Osteoblast (primary cell): ENCODE measurements at places on chromosomes 7 and 10. TPM values are rescaled to one million over a fixed set of nuclear protein-coding genes. Genes with fewer than 3 reads are reported as not detected.

CPN1 gene
- not detected in 2 replicates for total RNA-seq

GRCh38 chr7:12738665-12739064 lies 51.2 kb downstream of the ARL4A start:
- no peaks in the 10 kb centered on the region for H3K27me3 ChIP-seq
- H3K27ac ChIP-seq = no peak overlapping the region

PSAP gene
- 1,248 and 1,391 TPM in 2 replicates for total RNA-seq

DNA sequence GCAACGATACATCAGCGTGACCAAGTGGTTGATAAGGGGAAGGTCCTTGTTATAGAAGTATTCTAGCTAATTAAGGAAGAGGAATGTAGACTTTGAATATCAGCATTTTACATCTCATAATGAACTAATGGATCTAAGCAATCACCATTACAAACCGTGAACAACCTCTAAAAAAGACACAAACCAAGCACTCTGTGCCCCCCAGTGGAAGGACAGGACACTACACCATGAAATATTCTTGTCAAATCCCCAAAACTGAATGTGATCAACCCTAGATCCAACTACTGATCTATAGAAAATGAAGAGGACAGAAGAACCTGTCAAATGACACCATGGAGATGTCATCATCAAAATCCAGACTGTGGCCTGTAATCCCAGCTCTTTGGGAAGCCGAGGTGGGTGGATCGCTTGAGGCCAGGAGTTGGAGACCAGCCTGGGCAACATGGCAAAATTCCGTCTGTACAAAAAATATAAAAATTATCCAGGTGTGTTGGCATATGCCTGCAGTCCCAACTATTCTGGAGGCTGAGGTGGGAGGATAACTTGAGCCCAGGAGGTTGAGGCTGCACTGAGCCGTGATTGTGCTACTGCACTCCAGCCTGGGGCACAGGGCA lies 111.3 kb upstream of the CARD11 start:
- H3K27ac ChIP-seq = no peak overlapping the region
- no peak for DNase-seq
- no peaks in the 10 kb centered on the region for H3K27me3 ChIP-seq
- H3K36me3 ChIP-seq = no peaks in the 10 kb centered on the region
- no peaks in the 10 kb centered on the region for H3K4me1 ChIP-seq
- H3K4me3 ChIP-seq = no peak overlapping the region

DDX56 gene
- total RNA-seq = 34.7 and 38.9 TPM in 2 replicates

DNA sequence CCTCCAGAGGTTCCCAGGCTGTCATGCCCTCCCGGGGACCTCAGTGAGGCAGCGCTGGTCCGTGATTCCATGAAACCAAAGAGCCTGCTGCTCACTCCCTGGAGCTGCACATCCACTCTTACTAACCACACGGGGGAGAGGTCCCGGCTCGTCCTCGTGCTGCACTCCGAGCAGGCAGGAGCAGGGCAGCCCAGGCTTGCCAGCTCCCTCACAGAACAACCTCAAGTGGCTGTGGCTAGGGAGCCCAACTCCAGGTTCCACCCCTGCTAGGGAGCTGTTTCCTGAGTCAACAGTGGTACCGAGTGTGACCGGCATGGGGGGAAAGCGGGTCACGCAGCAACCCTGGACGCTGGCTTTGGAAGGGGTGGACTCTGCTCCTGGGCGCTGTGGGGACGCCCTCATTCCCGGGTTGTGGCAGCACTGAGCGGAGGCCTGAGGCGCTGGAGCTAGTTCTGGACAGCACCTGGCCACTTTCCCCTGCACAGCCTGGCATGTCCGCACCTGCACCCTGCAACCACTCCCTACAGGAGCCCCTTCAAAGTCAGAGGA lies 27.9 kb upstream of the PPP2R2D start:
- H3K27ac ChIP-seq = no peak overlapping the region
- H3K27me3 ChIP-seq = peaks cover 4% of the 10 kb centered on the region
- no peak for DNase-seq
- no peaks in the 10 kb centered on the region for H3K36me3 ChIP-seq
- no peaks in the 10 kb centered on the region for H3K4me1 ChIP-seq
- H3K4me3 ChIP-seq = no peak overlapping the region
